ENCODE measurements at places on chromosomes 1 and 21.

- H3K27me3 ChIP-seq, result peaks cover 11% of the 10 kb centered on the region
- no peak for DNase-seq
- H3K36me3 ChIP-seq, result no peaks in the 10 kb centered on the region
- no peak overlapping the region for H3K4me3 ChIP-seq
These were observed 102.4 kb downstream of the CNIH3 start for GRCh38 chr1:224718470-224719053.

DNA sequence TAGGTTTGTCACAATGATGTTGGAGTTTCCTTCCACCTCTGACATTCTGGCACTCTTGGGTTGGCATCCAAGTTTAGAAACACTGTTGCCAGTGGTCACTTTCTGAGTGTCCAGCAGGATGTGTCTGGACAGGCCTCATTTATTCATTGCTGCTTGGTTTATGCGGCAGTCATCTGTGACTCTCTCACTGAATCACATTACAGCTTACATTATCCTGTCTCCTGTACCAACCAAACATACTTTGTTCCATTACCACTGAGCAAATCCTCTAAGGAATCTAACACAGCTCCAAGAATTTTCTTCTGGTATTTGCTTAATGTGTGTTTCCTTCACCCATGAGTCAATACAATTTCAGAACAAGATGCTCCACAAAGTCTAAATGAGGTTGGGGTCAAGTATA, 19.9 kb downstream of the SGIP1 start:
- no peaks in the 10 kb centered on the region for H3K36me3 ChIP-seq
- H3K4me1 ChIP-seq, result no peaks in the 10 kb centered on the region
- no peak overlapping the region for H3K4me3 ChIP-seq
- peaks cover 13% of the 10 kb centered on the region for H3K27me3 ChIP-seq
- H3K27ac ChIP-seq, result no peak overlapping the region

DNA sequence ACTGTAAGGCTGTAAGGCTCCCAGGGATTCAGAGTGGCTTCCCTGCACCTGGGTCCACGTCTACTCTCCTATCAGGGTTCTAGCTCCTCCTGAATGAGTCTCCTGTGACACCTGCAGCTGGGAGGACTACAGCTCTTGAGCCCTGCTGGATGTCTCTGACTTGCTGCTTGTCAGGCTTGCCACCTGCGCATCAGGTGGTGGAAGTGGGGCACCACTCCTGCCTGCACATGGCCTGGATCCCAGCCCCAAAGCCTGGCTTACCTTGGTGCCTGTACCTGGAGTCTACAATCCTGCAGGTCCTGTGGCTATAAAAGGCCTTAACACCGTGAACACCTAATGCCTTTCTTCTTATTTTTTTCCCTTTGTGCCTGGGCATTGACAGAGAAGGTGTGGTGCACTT, 82.2 kb downstream of the FAM78B start:
- H3K4me3 ChIP-seq, result no peak overlapping the region
- H3K27me3 ChIP-seq, result peaks cover 11% of the 10 kb centered on the region
- peaks cover 3% of the 10 kb centered on the region for H3K4me1 ChIP-seq
- no peaks in the 10 kb centered on the region for H3K36me3 ChIP-seq

DNA sequence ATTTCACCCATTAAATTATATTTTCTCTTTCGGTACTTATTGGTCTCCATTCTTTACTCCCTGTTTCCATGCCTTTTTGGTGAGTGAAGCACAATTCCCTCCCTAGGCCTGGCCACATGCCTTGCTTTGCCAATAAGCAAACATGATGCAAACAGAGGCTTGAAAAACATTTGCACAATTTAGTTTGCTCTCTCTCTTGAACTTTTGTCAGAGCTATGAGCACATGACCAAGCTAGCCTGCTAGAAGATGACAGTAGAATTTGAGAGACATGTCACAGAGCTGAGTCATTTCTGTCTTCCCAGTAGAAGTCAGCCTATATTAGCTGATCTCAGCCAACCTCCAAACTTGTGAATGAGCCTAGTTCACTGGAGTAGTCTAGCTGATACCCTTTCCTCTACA, 24.6 kb downstream of the ANGPTL3 start:
- H3K27me3 ChIP-seq, result no peaks in the 10 kb centered on the region
- DNase-seq, result no peak
- H3K36me3 ChIP-seq, result peaks cover 14% of the 10 kb centered on the region
- peaks cover 4% of the 10 kb centered on the region for H3K4me1 ChIP-seq

DNA sequence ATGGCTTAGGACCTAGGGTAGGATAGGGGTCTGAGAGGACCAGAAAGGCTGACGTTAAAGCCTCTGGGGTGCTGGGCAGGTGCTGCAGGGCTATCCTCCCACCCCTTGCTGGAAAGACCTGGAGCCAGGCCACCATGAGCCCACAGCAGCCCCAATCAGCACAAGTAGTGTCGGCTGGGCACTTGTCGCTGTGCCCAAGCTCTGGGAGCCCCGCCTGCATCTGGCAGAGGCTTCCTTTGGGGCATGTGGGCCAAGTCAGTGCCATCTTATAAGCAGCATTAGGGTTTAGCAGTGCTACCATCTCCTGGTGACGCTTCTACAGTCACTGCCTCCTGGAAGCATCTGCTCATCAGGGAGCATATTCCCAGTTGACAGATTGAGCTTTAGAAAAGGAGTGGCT, 31.3 kb downstream of the MAN1C1 start:
- peaks cover 2% of the 10 kb centered on the region for H3K36me3 ChIP-seq
- no peak for DNase-seq
- H3K27ac ChIP-seq, result no peak overlapping the region
- H3K27me3 ChIP-seq, result peaks cover 24% of the 10 kb centered on the region
- H3K4me1 ChIP-seq, result peaks cover 3% of the 10 kb centered on the region
- H3K4me3 ChIP-seq, result no peak overlapping the region

DNA sequence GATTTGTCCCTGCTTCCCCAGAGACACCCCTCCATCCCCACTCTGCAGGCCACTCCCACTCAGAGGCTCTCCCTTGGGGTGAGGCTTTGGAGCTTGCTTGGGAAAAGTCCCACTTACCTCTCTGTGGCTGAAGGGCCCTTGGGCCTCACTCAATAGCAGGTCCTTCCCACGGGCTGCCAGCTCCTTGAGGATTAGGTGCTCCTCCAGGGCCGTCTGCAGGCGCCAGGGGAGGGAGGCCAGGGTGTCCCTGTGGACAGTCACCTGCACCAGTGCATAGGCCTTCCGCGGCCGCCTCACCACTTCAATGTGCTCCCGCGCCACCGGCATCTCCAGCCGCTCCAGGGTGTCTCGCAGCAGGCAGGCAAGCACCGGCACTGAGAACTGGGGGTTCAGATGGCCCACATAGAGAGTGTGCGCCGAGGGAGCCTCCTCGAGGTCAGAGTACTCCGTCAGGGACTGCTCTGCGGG, 1.4 kb downstream of the SLFNL1 start:
- peaks cover 12% of the 10 kb centered on the region for H3K4me1 ChIP-seq
- no peak for DNase-seq
- peaks cover 8% of the 10 kb centered on the region for H3K36me3 ChIP-seq
- no peak overlapping the region for H3K4me3 ChIP-seq
- no peaks in the 10 kb centered on the region for H3K27me3 ChIP-seq

- H3K4me1 ChIP-seq, result peaks cover 37% of the 10 kb centered on the region
- H3K4me3 ChIP-seq, result no peak overlapping the region
- DNase-seq, result no peak
- H3K36me3 ChIP-seq, result peaks cover 3% of the 10 kb centered on the region
These were observed 8.4 kb downstream of the ADARB1 start for GRCh38 chr21:45082736-45083135.

- H3K4me3 ChIP-seq, result no peak overlapping the region
- no peaks in the 10 kb centered on the region for H3K4me1 ChIP-seq
- no peak for DNase-seq
- no peaks in the 10 kb centered on the region for H3K36me3 ChIP-seq
- no peak overlapping the region for H3K27ac ChIP-seq
These were observed 16.5 kb downstream of the ZNF697 start for GRCh38 chr1:119631433-119632102.

GRCh38 chr1:161229896-161230295, 4.0 kb downstream of the TOMM40L start:
- peaks cover 10% of the 10 kb centered on the region for H3K36me3 ChIP-seq
- H3K27ac ChIP-seq, result no peak overlapping the region
- no peak for DNase-seq
- H3K27me3 ChIP-seq, result no peaks in the 10 kb centered on the region
- H3K4me1 ChIP-seq, result peaks cover 18% of the 10 kb centered on the region
- no peak overlapping the region for H3K4me3 ChIP-seq

GRCh38 chr1:185696422-185697150, 37.6 kb upstream of the HMCN1 start:
- no peak for DNase-seq
- H3K4me3 ChIP-seq, result no peak overlapping the region
- H3K27me3 ChIP-seq, result peaks cover 12% of the 10 kb centered on the region
- H3K36me3 ChIP-seq, result no peaks in the 10 kb centered on the region
- no peak overlapping the region for H3K27ac ChIP-seq

DNA sequence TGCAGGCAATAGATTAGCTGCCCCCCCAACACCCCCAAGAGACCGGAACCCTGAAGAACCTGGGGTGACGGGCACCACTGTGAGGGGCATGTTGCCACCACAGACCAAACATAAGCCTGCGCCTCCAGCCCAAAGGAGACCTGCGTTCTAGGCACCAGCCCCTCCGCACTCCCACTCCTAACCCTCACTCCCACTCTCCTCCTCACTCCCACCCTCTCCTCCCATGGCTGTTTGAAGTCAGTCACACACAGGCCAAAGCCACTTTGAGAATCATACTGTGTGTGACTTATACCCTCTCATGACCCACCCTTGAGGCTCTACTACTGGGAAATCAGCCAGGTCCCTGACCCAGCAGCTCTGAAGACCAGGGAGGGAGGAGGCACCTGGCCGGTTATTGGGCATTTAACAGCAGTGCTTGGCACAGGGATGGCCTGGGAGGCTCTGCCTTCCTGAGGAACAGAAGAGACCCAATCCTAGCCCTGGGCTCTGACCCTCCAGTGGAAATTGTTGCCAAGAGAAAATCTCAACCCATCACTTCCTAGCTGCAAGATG, 43.5 kb downstream of the FBXO2 start:
- peaks cover under 1% of the 10 kb centered on the region for H3K36me3 ChIP-seq
- no peak overlapping the region for H3K4me3 ChIP-seq
- H3K4me1 ChIP-seq, result no peaks in the 10 kb centered on the region
- H3K27ac ChIP-seq, result no peak overlapping the region

- no peak overlapping the region for H3K4me3 ChIP-seq
- peaks cover 30% of the 10 kb centered on the region for H3K27me3 ChIP-seq
- no peak for DNase-seq
These were observed 34.7 kb upstream of the COL6A2 start for GRCh38 chr21:46063227-46063626.

DNA sequence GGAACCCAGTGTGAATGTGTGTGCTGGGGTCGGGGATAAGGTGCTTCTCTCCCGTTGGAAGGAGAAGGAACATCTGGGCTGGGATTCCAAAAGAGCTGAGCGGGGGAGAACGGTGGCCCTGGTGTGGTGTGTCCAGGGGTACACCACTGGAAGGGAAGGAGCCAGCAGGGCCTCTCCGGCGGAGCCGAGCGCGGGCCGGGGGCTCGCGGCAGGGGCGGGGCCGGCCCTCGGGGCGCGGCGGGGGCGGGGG, 231 bp upstream of the RPS6KA1 start:
- peaks cover 19% of the 10 kb centered on the region for H3K4me1 ChIP-seq
- H3K36me3 ChIP-seq, result no peaks in the 10 kb centered on the region
- peak overlapping the region; percentile 88 for H3K27ac ChIP-seq
- peaks cover 2% of the 10 kb centered on the region for H3K27me3 ChIP-seq

Data from memory B cell (primary cell).